Kidney capillary endothelial cell (primary cell): ENCODE measurements at places on chromosomes 11 and 22.

DNA sequence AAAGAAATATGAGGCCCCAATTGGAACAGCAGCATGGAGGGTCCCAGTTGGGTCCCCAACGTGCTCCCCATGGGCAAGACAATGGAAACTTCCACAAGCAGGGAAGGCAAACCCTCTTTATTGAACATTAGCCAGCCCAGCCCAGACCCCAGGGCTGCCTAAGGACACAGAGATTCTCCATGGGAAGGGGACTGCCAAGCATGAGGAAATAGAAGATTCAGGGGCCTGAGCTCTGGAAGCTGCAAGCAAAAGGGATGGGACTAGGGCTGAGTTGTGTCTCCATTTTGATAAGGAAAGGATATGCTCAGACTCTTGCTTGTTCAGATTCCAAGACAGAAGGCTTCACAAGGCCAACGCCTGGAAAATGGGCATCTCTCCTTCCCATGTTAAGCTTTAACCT, 23.3 kb downstream of the TMEM218 start:
- DNase-seq: no peak

DNA sequence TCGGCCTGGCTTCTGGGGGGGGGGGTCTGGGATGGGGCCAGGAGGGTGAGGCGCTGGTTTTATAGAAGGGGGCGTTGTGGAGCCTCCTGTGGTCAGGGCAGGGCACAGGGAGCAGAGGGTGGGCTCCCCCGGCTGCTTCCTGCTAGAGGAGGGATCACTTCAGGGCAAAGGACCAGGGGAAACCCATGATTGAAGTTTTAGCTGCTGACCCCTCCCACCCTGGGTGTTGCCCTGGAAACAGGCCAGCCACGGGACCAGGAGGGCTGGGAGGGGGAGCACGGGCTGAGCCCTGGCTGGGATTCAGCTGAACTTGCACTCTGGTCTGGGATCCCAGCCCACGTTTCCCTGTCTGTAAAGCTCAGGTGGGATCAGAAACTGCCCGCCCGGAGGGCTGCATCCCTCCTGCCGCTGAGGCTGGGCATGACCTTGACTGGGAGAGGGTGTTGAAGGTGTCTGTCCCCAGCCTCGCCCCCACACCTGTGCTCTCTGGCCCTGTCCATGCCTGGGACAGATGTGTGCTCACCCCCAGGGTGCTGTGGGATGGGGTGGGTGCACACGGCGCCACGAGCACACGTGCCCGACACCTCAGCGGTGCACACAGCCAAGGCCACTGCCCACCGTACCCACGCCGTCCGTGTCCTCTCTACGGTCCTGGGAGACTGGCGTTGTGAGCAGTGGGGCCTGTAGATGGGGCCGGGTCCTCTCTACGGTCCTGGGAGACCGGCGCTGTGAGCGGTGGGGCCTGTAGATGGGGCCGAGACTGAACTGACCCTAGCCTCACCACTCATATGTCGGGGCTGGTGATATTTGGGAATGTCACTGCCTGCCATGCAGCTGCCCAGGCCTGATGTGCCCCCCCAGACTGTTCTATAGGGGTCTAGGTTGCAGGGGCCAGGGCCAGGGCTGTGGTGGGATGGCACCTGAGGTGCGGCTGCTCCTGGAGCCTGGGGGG, 2.3 kb downstream of the TSPAN4 start:
- DNase-seq: no peak

DNA sequence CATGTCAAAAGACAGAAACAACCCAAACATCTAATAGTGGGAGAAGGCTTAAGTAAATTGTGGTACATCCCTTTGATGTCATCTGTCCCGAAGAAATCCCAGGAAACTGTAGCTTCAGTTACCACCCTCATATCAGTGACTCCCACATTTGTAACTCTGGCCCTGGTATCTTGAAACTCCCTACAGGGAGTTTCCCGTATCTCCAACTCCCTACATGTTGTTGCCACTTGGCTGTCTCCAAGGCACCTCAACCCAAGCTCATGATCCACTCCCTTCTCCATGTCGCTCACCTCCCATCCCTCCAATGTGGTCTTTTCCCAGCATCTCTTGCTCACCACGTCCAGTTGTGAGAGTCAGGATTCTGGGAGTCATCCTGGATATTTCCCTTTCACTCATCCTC, 68.1 kb downstream of the CACNG2 start:
- no peak for DNase-seq

DNA sequence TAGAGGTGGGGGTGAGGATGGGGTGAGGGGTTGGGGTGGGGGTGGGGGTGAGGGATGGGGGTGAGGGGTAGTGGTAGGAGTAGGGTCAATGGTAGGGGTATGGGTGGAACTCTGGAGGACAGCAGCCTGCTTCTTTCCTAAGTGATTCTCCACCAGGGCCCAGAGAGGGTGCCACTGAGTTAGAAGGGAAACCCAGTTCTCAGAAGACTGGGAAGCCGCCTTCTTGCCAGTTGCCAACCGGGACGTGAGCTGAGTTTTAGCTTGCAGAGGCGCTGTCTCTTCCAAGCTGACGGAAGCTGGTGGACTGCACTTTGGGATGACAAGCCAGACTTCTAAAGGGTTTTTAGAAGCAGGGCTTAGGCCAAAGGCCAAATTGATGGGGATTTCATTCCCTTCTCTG, 104.4 kb downstream of the NAT10 start:
- no peak for DNase-seq

GRCh38 chr22:21443057-21443734, 24.0 kb upstream of the TMEM191C start:
- DNase-seq: no peak

DNA sequence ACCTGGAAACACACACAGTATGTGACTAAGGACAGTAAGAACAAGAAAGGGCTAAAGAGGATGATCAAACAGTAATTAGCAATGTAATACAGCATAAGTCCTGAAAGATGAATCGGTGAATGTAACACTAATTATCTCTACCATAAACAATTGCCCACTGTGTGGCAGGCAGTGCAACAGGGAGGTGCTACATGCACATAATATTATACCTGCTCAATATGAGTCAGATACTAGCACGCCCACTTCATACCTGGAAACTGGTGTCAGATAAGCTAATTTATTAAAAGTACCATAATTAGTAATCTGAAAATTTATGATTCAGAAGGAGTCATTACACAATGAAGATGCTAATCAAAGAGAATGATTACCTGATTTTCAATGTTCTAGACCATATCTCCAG, 14.9 kb downstream of the CASP12 start:
- no peak for DNase-seq

GRCh38 chr11:103585911-103586310, 450.5 kb upstream of the DDI1 start:
- no peak for DNase-seq

DNA sequence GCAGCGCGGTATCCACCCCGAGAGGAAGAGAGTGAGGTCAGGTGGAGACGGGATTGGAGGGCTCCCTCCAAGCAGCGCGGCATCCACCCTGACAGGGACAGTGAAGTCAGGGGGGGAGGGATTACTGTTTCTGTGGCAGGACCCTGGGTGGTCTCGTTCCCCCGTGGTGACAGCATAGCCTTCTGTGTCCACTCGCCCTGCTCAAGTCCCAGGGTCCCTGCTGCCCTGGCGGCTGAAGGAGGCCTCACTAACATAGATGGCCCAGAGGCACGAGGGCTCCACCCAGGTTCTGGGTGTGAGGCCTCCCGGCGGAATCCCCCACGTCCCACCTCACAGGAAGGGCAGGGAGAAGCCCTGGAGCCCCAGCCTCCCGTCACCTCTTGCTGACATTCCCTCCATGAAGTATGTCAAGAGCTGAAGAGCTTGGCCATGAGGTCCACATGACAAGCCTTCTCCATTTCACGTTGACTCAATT, 636.1 kb downstream of the BRD1 start:
- DNase-seq: no peak

DNA sequence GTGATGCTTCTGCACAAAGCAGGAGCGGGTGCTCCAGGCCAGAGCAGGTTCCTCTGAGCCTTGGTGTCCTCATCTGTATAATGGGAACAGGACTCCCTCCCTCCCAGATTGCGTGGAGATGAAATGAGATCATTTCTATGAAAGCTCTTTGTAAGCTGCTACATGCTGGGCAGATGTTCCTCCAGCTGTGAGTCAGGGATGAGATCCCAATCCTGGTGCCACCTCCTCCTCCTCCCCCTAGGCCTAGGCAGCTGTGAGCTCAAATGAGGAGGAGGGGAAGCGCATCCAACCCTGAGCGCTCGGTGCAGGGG, 7.0 kb upstream of the CABP2 start:
- no peak for DNase-seq

- no peak for DNase-seq
These were observed 121.8 kb upstream of the C11orf87 start for GRCh38 chr11:109300211-109300610.

GRCh38 chr11:95461858-95462257, 230.9 kb upstream of the SESN3 start:
- DNase-seq: no peak

DNA sequence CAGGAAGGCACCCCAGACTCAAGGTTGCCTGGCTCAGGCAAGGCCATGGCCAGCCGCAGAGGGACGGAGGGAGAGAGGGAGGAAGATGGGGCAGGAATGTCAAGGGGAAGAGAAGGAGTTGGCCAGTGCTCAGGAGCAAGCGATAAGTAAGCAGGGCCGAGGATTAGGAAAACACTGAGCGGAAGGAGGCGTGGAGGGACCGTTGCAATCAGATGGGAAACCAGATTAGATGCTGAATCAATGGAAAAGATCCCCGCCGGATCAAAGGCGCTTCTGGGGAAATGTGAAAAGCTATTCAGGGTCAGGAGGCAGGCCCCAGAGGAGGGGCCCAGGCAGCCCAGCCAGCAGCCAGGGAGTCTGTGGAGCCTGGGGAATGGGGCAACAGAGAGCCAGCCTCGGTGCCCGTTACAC, 26.6 kb upstream of the MYEOV start:
- DNase-seq: no peak

- DNase-seq: no peak
These were observed 12.3 kb downstream of the APOL6 start for GRCh38 chr22:35660291-35661127.

DNA sequence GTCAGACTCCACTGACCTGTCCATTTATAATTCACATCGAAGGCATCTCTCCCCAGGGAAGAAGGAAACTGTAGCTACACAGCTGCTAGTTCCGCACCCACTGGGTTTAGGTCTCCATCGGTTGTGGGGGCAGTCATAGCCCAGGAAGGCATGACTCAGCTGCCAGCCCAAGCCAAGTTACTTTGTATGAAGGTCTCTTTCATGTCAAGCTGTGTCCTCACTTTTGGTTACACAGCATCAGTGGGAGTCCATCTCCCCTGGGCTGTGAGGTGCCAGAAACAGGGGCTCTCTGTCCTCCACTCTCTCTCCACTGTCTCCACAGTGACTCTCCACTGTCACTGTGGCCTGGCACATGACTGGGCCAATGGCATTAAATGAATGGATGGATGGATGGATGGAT, 585.2 kb downstream of the BRD1 start:
- DNase-seq: no peak

DNA sequence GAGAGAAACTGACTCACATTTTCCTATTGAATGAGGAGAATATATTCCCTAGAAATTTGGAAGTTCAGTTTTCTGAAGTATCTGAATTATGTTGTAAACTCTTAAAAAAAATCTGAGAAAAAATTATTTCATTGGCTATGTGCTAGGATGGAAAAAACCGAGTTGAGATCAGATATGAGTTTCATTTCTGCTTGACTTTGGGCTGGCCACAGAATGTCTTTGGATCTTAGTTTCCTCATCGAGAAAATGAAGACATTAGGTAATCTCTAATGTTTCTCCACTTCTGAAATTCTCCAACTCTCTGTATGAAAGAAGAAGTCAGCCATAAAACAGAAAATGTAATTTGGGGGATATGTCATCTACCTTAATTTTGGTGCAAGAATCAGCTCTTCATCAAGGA, 28.8 kb downstream of the SLN start:
- no peak for DNase-seq

DNA sequence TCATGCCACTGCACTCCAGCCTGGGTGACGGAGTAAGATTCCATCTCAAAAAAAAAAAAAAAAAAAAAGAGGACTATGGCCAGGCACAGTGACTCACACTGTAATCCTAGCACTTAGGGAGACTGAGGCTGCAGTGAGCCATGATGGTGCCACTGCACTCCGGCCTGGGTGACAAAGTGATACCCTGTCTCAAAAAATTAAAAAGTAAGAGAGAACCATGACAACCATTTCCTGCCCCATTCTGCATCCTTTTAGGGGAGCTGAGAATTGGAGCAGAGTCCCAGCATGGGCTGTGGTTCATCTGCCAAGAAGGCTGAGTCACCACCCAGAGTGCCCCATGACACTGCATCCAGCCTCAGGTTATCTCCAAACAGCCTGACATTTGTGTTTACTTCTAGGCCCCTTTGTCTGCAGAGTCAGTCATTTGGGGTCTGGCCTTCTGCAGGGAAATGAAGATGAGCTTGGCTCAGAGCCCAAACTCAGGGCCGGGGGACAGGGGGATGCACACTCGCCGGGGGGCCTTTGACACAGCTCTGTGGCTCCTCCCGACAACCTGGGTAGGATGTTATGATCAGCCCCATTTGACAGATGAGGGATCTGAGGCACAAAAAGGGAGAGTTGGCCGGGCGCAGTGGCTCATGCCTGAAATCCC, 4.7 kb downstream of the CSDC2 start:
- DNase-seq: peak; percentile 38

- DNase-seq: no peak
These were observed 140.8 kb downstream of the PKNOX2 start for GRCh38 chr11:125305345-125305744.

DNA sequence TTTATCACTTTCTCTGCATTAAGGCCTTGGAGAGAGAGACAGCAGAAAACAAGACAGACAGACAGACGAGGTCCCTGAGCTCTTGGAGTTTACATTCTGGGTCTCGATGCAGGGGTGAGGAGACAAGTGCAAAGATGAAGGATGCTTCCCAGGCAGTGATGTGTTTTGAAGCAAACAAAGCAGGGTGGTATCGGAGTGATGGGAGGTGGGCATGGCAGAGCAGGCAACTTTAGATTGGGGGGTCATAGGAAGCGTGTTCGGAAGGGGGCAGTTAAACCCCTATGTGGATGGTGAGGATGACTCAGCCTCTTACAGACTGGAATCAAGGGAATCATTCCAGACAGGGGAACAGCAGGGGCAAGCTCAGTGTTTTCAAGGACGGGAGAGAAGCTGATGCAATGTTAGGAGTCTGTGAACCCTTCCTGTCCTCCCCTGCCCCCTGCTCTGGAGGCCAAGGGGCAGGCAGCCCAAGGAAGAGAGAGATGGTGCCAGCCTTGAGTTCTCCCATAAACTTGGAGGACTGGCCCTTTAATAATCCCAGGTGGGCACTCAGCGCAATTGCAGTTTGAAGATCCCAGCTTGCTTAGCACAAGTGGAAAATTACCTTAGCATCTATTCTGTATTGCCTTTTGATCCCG, 180.2 kb downstream of the CHST1 start:
- DNase-seq: no peak

GRCh38 chr22:17893900-17894535, 119.7 kb upstream of the BID start:
- no peak for DNase-seq
